ENCODE measurements at places on chromosomes 6 and 20. TPM values are rescaled to one million over a fixed set of nuclear protein-coding genes. Genes with fewer than 3 reads are reported as not detected.

MEI4 gene
- total RNA-seq = 0.10 TPM

SEMG1 gene
- not detected for total RNA-seq

DNA sequence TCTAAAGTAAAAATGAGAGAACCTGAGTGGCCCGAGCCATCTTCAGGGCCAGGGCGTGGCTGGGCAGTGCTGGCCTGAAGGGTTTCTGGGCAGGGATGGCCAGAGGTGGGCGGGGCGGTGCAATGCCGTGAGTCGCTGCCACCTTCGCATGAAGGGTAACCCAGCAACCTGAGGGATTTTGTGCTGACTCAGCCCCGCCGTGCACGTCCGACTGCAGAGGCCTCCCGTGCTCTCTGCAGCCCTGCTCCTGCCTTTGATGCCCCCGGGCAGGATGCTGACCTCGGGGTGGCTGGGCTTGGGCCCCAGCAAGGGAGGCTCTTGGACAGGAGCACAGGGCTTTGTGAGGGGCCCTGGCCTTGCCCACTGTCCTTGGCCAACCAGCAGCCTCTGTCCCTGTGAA is 81.7 kb upstream of the GATA5 start:
- no peak for DNase-seq

GRCh38 chr20:49477200-49477599 is 5.3 kb downstream of the KCNB1 start:
- no peak for DNase-seq

DNAH8 gene
- total RNA-seq = 0.89 TPM

C20orf144 gene
- not detected for total RNA-seq

- no peak for DNase-seq
These were observed 94.3 kb upstream of the OLIG3 start for GRCh38 chr6:137588472-137588871.

DNA sequence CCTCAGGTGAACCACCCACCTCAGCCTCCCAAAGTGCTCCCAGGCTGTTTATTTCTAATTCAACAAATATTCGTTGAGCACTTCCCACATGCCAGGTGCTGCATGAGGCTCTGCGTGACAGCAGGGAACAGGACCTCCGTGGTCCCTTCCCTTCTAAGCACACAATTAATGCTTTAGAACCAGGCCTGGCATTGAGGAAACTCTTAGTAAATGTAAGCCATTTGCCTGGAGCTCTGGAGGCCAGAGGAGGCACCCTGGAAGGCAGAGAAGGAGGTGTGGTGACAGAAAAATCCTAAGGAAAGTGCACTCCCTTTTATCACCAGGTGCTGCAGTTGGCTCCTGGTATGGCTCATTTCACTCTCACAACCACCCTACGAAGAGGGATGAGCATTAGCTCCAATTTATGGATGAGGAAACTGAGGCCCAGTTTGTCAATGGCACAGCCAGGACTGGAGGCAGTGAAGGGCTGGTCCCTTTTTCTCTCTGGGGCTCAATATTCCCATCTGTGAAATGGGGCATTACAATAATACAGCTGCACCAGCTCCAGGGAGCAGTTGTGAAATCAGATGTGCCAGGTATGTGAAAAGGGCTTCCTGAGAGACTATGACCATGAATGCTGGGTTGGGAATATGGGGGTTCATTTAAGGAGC is 8.1 kb upstream of the ID1 start:
- no peak for DNase-seq

GRCh38 chr6:33812669-33813068 is 8.9 kb upstream of the MLN start:
- DNase-seq = peak; percentile 15
